ENCODE measurements at places on chromosomes 3 and 15.

DNA sequence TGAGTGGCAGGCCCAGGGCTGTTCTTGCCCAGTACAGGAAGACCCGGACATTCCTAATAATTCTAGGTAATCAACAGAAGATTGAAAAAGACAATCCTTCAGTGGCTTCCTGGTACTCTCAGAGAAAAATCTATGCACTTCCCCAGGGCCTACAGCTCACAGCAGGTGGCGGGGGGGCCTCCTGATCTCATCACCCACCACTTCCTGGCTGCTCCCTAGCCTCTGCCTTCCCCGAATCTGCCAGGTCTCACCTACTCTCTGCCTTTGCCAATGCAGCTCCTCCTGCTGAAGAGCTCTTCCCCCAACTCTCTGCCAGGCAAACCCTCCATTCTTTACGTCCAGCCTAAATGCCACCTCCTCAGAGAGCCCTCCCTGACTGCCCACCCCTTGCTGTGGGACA is 37.5 kb downstream of the EHD4 start:
- no peak for DNase-seq

DNA sequence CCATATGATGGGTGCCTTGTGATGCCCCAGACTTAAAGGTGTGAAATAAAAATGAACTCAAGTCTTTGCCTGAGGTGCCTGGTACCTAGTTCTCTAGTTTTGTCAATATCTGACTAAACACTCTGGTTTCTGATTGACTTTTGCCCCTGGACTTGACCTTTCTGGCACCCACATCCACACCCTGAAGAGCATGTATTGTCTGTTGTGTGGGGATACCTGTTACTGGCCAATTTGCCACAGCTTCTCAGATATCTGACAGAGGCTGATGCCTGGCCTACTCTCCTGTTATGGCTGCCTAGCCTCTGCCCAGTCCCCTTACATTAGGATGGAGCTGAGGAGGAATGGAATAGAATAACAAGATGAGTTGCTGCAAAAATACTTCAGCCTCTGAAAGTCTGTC is 3.6 kb downstream of the ZBTB38 start:
- DNase-seq = no peak

- peak; percentile 4 for DNase-seq
Measured at GRCh38 chr3:162491952-162492351, 995.3 kb downstream of the OTOL1 start.

GRCh38 chr15:48647962-48648361 is 2.5 kb upstream of the FBN1 start:
- DNase-seq = peak; percentile 62

GRCh38 chr15:70378126-70379031 is 280.7 kb upstream of the TLE3 start:
- no peak for DNase-seq

- DNase-seq = peak; percentile 40
Measured at GRCh38 chr15:73346735-73347312, 21.9 kb downstream of the HCN4 start.

- peak; percentile 85 for DNase-seq
Measured at GRCh38 chr3:132659365-132660051, at the start of gene ACAD11. TSS of gene ACAD11 (minus strand) at chr3:132659809. CDS start at chr3:132659751, 58 bp downstream.
